ENCODE measurements at places on chromosomes 2 and 18.

GRCh38 chr2:41475959-41476358 lies 571.9 kb upstream of the PKDCC start:
- peak; percentile 11 for DNase-seq

GRCh38 chr2:135093670-135094330 lies 41.7 kb downstream of the RAB3GAP1 start:
- no peak for DNase-seq

DNA sequence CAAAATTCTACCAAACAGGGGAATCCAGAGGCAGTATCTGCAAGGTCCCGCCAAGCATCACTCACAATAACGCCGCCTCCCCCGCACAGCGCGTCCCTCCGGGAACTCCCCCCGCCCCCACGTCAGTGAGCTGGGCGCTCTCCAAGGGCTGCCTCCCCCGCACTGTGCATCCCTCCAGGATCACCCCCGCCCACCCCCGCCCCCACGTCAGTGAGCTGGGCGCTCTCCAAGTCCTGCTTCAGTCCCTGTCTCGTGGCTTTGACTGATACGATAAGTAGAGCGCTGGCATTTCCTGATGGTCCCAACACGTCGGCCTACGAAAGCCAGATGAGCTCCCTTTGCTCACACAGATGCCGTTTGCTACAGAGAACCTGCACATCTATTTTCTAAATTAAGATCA lies 130.7 kb upstream of the TPO start:
- no peak for DNase-seq

DNA sequence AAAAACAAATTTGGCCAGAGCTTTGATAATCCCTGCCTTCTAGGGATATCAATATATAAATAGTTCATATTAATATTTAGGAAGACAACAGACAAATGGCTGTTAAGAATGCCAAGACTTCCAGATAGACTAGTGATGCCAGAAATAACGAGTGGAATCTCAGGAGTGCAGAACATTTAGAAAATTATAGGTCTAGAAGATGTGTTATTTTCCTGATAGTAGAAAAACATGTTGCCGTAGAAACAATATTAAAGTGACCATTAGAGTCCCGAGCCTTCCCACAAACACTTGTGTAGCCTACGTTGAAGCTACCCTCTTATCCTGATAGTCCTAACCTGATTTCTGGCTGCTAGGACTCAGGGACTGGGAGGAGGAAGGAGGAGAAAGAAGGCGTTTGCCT lies 54.3 kb upstream of the ITGA6 start:
- peak; percentile 90 for DNase-seq

DNA sequence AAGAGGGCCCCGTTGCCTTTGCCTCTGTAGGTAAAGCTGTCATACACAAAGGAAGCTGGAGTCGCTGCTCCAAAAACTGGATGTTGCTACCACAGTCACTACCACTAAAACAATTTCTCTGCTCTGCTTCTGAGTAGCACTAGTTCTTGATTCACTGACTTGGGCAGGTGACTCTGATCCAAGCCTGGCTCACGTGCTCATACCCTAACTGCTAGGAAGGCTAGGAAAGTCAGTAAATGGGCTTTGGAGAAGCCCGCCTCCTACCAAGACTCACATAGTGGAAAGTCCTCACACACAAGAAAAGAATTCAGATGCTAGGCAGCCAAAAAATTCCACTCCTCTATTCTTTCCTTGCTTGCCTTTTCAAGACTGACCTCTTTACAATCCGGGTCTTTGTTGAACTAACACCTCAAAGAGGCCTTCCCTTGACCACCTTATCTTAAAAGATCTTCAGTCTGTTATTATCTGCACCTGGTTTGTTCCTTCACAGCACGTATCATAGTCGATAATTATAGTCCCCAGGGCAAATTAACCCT lies 11.4 kb upstream of the DYNC1I2 start:
- peak; percentile 63 for DNase-seq

- DNase-seq = no peak
Observed at GRCh38 chr18:26005950-26006349, 84.5 kb downstream of the SS18 start.

All from trophoblast cell (in vitro differentiated cells and primary cell).